ENCODE measurements at places on chromosomes 13 and 19.

- no peak for DNase-seq
These were observed 9.5 kb downstream of the NFILZ start for GRCh38 chr19:8639821-8640401.

DNA sequence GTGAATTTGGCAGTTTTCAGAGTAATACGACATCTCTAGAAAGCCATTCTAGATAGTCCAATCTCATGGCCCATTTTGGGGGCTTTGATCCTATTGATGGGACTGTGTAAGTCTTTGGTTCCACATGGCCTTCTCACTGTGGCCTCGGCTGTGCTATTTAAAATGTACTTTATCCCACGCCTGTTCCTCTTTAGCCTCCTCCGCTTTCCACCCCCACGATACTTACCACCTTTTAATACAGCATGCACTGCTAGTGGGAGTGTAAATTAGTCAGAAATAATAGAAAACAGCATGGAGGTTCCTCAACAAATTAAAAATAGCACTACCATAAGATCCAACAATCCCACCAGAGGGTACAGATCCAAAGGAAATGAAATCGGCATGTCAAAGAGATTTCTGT lies 28.3 kb upstream of the CEBPG start:
- DNase-seq, result no peak

- no peak for DNase-seq
These were observed 15.9 kb upstream of the SLC35E1 start for GRCh38 chr19:16587833-16588823.

DNA sequence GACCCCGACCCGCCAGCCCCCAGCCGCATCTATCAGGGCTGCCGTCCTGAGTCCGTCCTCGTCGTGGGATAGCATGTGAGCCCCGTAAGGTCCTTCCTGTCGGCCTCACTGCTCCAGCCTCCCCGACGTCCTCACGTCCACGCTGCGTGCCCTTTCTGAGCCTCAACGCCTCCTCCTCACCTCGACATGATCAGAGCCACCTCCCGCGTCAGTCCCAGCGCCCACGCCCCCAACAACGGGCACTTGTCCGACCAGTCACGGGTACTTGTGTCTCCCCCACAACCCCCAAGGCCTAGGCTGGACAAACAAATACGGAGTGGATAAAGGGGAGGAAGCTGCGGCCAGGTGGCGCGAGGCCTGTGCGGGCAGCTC lies 665 bp downstream of the ZNF497 start:
- no peak for DNase-seq

GRCh38 chr13:97202761-97203160 lies 19.4 kb upstream of the MBNL2 start:
- no peak for DNase-seq

GRCh38 chr13:26557393-26558073 lies at the start of gene WASF3:
Gene WASF3 (plus strand): TSS chr13:26557683. CDS start chr13:26642271, 84,588 bp downstream.
- peak; percentile 81 for DNase-seq

- DNase-seq, result no peak
These were observed 42.6 kb upstream of the TPM4 start for GRCh38 chr19:16033721-16034120.
